ENCODE measurements at places on chromosomes 2 and 18.

DNA sequence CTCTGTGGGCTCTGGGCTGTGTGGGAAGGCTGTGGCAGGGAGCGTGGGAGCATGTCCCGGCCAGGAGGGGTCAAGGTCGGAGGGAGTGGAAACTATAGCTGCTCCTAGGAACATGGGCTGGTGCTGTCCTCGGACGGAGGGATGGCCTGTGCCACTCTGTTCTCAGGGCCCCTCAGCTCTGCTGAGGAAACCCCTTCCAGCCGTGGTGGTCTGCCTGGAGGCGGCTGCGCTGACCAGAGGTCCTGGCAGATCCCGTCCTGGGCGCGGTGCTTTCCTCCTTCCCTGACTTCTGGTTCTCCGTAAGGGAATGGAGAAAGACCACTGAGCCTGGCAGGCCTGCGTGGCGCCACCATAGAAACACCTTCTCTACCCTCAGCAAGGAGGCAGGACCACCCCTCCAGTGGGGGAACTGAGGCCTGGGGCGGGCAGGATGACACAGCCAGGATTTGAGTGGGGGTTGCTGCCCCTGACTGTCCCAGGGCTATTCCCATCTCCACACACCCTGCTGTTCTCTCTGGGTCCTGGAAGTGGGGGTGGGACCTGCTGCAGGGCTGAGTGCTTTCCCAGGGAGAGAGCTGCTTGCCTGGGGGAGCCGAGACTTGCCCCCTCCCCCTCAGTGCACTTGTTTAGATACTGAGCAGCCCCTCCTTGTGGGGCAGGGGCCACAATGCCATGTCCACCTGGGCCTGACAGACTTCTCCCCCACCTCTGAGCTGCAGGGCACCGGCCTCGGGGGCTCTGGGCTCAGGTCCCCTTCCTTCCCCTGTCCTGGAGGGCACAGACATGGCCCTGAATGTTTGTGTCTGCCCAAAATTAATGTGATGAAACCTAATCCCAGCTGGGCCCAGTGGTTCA, 301.0 kb upstream of the HS6ST1 start:
- DNase-seq, result no peak

DNA sequence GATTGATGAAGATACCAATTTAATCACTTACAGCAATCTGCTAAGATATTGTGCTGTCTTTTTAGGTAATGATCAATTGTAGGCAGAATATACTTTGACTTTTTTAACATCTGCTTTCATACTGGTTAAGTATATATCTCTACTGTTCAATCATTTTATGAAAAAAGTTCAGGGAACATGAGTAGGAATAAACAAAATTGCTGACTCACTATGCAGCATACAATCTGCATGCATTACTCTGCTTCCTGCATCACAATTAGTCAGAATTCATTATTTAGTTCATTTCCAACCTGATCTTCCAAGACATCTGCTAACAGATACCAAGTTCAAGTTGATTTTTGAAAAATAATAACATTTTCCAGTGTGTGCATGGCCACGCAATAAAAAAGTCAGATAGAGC, 1430.4 kb upstream of the LRRTM1 start:
- no peak for DNase-seq

DNA sequence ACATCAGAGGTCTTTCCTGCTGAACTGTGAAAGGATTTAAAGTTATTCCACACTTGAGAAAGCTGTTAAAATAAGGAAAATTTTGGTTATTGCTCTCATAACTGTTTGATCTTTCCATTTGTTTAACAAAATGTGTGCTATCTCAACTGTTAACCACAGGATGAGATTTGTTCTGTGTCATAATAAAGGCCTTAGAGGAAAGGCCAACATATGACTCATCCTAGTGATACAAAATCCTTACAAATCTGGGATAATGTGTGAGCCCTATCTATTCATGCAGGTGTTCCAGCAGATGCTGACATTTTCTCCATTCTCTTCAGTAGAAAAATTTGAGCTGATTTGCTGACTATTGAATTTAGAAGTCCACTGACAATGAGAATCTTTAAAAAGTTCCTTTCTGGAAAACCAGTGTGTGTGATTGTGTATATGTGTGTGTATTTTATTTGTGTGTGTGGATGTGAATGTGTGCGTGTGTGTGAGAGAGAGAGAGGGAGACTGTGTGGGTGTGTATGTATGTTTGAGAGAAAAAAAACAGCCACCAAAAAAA, 1111.9 kb upstream of the GYPC start:
- peak; percentile 0 for DNase-seq

GRCh38 chr2:23425885-23426262, 40.9 kb downstream of the KLHL29 start:
- DNase-seq, result no peak

DNA sequence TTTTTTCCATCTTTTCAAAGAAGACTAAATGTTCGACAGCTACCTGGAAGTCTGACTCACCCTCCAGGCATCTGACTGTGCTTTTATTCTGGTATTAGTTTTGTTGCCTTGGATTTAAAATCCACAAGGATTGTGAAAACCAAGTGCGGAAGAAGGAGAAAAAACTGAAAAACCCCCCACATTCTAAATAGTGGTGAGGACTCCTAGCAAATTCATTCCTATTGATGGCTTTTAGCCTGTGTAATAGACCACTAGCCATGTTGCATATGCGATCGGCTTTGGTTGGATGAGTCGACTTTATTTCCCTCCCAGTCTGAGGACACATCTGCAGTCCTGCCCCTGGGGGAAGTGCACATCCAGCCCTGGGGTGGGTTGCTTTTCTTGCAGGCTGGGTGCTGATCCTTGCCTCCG, 16.9 kb downstream of the LDLRAD4 start:
- no peak for DNase-seq

- no peak for DNase-seq
These were observed 58.2 kb downstream of the GNAL start for GRCh38 chr18:11747286-11747685.

DNA sequence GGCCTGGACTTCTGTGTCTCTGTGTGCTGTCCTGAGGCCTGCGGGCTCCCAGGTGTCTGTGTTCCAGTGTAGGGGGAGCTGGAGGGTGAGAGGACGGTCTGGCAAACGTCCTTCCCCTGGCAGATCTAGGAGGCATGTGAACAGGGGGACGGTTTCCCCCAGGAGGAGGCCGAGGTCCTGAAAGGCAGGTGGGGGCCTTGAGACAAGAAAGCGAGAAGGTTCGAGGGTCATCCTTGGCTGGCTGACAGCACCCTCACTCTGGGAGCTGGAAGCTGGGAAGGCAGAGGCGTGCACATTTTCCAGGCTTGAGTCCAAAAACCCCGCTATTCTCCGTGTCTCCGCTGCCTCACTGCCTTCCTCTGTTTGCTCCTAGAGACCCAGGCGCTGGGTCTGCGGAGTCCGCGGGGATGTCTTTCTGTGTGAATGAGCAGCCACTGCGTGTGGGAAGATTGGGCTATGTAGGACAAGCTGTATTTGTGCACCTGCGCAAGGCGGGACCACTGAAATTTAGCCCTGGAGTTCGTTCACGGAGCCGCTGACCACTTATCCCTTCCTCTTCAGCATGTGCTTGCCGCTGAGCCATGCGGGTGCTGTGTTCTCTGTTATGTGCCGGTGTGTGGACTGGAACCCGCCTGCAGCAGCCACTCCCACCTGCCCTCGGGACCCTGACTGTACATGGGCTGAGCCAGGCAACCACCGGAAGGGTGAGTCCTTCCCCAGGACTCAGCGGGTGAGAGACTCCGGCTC, 43.7 kb downstream of the TWIST2 start:
- DNase-seq, result no peak

- DNase-seq, result peak; percentile 8
These were observed 52.9 kb downstream of the UPP2 start for GRCh38 chr2:158154596-158154995.

GRCh38 chr2:70990216-70990615, 4.5 kb downstream of the TEX261 start:
- DNase-seq, result no peak

DNA sequence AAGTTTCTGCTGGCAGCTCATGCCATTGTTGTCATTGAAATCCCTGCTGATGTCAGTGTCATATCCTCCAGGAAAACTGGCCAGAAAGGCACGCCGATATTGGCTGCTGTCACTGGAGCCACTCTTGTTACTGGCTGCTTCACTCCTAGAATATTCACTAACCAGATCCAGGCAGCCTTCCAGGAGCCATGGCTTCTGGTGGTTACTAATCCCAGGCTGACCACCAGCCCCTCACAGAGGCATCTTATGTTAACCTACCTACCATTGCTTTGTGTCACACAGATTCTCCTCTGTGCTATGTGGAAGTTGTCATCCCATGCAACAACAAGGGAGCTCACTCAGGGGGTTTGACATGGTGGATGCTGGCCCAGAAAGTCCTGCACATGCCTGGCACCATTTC, 27.0 kb upstream of the MTX2 start:
- DNase-seq, result no peak

GRCh38 chr2:81249152-81249551, 944.6 kb upstream of the LRRTM1 start:
- no peak for DNase-seq
